Right atrium auricular region (tissue), 2 donors: ENCODE measurements at places on chromosomes 13 and 19. TPM values are rescaled to one million over a fixed set of nuclear protein-coding genes. Genes with fewer than 3 reads are reported as not detected.
A peak's percentile ranks its signal among the peaks of the same experiment; 100 is the strongest.

KCNN4 gene
- 1.3 TPM for total RNA-seq

PCDH17 gene
- 3.6 TPM for total RNA-seq

RABAC1 gene
- total RNA-seq = 167 TPM

DHRS12 gene
- total RNA-seq = 9.6 TPM

GRCh38 chr19:11506101-11506555, 489 bp upstream of the ZNF653 start:
- no peak for DNase-seq

- DNase-seq = no peak
These were observed 4.7 kb downstream of the ZNF317 start for GRCh38 chr19:9144920-9145319.

ZSWIM9 gene
- 1.5 TPM for total RNA-seq

GRCh38 chr13:23450340-23451046, 17.0 kb upstream of the SACS start:
- DNase-seq = no peak

ARGLU1 gene
- 26.1 TPM for total RNA-seq

- DNase-seq = no peak
These were observed 43.2 kb downstream of the RGCC start for GRCh38 chr13:41500511-41500910.

- DNase-seq = no peak
These were observed 29.9 kb upstream of the IRS2 start for GRCh38 chr13:109816112-109816807.

- DNase-seq = no peak
These were observed 9.9 kb downstream of the IRF2BP1 start for GRCh38 chr19:45876161-45876410.

DNA sequence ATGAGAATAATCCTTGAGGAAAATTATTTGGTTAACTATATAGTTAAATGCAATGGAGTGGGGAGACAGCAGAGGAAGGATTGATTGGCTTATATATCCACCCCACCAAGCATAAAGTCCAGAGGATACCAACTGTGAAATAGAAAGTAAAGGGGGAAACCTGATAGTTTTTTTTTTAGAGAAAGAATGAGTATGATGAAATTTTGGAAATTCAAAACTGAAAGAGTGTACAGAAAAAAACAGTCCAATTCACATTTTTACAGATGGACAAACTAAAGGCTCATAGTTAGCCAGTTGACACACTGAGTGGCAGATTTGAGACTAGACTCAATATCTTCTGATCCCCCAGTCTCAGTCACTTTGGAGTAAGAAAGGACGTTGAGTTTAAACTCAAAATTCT, 51.1 kb downstream of the FNDC3A start:
- no peak for DNase-seq

- DNase-seq = no peak
These were observed 734.3 kb upstream of the MIR17HG start for GRCh38 chr13:90613076-90613795.

DNA sequence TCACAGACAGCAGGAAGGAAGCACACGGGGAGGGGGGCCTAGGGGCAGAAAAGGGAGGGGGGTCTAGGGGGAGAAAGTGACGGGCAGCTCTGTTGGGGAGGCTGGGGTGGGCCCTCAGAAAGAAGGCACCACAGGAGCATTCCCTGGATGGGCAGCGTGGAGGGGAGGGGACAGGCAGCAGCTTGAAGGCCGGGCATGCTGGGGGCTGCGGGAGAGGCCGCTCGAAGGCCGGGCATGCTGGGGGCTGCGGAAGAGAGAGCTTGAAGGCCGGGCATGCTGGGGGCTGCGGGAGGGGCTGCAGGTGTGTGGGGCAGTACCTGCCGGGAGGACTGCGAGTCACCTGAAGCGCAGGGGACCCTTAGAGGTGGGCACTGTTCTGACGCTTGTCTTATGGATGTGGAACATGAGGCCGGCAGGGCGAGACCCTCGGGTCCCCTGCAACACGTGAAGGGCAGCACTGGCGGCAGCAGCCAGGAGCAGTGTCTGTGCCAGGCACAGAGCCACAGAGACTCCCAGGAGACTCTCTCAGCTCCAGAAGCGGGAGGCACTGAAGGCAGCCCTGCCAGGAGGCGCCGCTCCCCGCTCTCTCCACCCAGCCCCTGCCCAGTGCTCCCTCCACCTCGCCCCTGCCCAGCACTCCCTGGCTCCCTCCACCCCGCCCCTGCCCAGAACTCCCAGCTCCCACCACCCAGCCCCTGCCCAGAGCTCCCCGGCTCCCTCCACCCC, 13.3 kb downstream of the ZNF787 start:
- DNase-seq = no peak

DNA sequence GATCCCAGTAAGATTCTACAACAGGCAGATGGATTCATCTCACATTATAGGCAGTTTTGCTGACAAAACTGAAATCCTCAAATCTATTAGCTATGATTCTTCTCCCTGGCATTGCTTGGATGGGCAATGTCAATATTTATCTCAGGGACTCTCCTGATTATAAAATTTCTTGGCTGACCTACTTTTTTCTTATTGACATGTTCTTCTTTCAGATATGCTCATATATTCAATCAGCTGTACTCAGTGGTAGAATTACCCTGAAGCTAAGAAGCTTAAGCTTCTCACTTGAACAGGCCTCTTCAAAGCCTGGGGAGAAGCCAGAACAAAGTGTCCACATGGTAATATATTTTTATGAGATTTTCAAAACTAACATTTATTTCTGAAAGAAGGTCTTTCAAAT, 513.6 kb downstream of the PCDH9 start:
- no peak for DNase-seq

GRCh38 chr19:11063434-11063833, 25.8 kb upstream of the LDLR start:
- DNase-seq = no peak

DNA sequence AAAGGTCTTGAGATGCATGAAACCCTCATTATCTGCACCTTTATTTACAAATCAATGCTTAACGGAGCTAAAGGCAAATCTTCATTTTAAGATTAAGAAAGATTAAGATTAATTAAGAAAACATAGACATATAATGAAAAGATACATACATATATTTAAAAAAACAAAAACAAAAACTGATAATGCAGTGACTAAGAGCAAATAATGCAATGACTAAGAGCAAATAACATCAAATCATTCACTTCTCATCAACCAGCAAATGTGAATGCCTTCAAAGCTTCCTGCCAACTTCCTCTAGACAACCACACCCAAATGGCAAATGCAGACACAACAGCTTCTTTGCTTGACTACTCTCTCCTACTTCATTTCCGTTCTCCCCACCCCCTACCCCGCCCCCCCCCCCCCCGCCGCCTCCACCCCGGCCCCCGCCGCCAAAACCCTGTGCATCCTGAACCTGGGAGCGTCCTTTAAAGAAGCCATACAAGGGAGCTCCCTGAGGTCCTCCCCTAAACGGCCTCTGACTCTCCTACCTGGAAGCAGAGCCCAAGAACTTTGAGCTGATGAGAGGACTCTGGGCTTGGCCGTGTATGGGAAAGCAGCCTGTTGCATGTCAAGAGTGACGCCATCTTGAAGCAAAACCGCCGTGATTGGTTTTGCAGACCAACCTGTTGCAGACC, 24.5 kb downstream of the TEX101 start:
- DNase-seq = no peak

FUT1 gene
- total RNA-seq = 3.3 TPM

DNA sequence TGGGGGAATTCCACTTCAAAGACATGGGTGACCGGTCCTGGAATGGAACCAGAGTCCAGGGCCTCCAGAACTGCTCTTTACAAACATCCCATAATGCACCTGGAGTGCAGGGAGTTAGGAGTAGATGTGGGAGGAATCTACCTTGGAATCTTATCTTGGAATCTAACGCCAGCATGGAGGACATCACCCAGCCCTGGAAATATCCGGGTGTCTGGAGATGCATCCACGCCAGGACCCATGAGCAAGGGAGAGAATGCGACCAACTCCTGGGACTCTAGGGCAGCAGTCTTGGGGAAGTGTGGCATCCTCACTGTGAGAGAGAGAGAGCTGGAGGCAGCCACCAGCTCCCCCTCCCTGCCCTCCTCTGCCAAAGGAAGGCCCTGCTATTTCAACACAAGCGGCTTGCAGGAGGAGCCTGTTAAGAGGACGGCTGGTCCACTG, 211.8 kb downstream of the UQCRFS1 start:
- no peak for DNase-seq

FBXO46 gene
- total RNA-seq = 11.6 TPM

KLF5 gene
- 1.7 TPM for total RNA-seq

GRIN3B gene
- 0.12 TPM for total RNA-seq

NCCRP1 gene
- total RNA-seq = not detected

VSTM2B gene
- total RNA-seq = not detected

DNA sequence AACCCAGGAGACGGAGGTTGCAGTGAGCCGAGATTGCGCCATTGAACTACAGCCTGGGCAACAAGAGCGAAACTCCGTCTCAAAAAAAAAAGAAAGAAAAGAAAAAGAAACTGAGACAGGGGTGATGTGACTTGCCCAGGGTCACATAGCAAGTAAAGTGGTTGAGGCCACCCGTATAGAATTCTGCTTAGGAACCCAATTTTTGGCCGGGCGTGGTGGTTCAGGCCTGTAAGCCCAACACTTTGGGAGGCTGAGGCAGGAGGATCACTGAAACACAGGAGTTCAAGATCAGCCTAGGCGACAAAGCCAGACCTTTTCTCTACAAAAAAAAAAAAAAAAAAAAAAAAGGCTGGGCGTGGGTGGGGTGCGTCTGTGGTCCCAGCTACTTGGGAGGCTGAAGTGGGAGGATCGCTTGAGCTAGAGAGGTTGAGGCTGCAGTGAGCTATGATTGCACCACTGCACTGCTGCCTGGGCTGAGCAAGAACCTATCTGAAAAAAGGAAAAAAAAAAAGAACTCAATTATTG, 1.3 kb downstream of the SNRPA start:
- no peak for DNase-seq

- DNase-seq = no peak
These were observed 10.2 kb downstream of the OXGR1 start for GRCh38 chr13:96984051-96984508.

DNA sequence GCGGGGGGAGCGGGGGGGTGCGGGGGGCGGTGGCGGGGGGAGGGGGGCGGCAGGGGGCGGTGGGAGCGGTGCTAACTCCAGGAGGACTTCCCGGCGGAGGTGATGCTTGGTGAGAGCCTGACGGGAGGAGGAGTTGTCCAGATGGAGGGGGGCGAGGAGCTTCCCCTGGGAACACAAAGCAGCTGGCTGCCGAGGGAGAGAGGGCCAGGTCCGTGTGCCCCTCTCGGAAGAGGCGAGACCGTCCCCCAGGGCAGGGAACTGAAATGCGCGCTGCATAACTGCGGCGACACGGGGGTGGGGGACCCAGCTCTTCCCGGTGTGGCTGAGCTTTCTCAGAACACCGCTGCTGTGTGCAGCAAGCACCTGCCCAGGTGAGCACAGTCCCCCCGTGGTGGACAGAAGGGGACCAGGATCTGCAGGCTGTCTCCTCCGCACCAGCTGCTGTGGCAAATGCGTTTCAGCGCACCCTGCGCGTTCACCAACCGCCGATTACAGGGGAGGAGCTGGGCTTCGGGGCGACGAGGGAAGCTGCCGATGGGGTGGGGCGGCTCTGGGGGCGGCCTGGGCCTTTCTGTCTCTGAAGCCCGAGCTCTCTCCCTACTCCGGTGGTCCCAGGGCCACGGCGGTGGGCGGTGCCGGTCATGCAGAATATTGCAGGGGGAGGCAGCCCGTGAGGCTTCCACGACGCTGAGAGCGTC, 54.7 kb upstream of the F7 start:
- no peak for DNase-seq

DNA sequence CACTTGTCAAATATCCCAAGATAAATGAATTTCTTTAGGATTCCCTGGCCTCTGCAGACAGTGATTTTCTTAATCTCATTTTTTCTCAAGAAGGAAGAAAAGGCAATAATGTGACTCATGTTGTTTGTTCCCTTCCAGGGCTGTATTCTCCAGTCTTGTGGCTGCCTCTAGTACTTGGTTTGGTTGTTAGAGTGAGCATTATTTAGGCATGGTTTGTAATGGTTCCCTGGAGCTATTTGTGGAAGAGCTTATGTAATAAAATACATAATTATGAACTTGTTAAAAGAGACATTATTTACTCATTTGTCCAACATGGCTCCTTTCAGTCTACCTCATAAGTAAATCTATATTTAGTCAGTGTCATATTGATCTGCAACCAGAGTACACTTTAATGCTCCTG, 270.4 kb downstream of the DCT start:
- no peak for DNase-seq

DNA sequence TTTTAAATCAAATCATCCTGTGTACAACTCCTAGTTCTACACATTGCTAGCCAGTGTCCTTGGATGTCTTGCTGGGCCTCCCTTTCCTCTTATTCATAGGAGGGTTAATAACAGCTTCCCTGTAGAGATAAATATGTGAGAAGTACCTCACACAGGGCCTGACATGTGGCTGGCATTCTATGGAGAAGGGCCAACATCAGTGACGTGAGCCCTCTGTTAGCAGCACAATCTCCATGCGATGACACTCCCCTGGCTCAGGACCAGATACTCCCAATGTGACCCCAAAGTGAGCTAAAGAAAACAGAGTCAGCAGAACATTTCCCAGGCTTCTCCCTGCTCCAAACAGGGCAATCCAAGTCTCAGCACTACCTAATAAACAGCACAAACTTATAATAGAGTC, 818.4 kb downstream of the DIAPH3 start:
- DNase-seq = peak; percentile 82

- DNase-seq = no peak
These were observed 332.1 kb downstream of the LMO7 start for GRCh38 chr13:75968103-75968838.

GRCh38 chr19:16383584-16384161, 59.0 kb downstream of the KLF2 start:
- DNase-seq = no peak

GRCh38 chr19:5932609-5933262, 18.7 kb downstream of the CAPS start:
- DNase-seq = no peak

- DNase-seq = no peak
These were observed 1209.7 kb upstream of the PCDH9 start for GRCh38 chr13:68439817-68440216.

DNA sequence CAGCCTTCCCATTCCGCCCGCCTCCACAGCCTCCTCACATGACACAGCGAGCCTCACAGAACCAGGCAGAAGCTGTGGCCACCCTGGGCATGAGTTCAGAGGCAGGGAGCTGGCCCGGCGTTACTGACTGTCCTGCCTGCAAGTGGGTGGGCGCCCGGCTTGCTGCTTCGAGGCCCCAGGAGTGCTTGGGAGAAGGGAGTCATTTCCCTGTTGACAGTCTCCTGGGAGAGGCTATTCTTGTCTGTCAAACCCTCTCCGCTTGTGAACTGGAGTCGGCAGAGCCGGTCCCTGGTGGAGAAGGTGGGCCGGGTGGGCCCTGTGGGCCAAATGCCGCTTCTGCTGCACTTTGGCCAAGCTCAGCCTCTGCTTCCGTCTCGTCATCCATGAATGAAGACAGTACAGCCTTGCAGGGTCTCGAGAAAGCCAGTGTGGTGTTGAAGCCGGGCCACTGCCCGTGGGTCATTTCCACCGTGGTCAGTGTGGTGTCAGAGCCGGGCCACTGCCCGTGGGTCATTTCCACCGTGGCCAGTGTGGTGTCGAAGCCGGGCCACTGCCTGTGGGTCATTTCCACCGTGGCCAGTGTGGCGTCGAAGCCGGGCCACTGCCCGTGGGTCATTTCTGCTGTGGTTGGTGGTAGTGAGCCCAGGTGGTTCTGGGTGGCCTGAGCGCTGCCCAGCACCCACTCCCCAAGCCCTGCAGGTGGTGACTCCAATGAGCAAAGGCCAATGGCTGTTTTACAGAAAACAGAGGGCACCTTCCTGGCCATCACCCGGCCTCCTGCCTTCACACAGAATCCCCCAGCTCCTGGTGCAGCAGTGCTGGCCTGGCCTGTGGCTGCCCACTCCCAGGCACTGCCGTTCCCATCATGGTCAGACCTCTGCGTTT, 13.5 kb upstream of the F7 start:
- DNase-seq = no peak

GRCh38 chr13:40379196-40379595, 287.2 kb downstream of the FOXO1 start:
- no peak for DNase-seq
